Naive thymus-derived CD8-positive, alpha-beta T cell (primary cell): ENCODE measurements at places on chromosomes 1 and 21. TPM values are rescaled to one million over a fixed set of nuclear protein-coding genes. Genes with fewer than 3 reads are reported as not detected.
A peak's percentile ranks its signal among the peaks of the same experiment; 100 is the strongest.

MANEAL gene
- total RNA-seq: 1.0 TPM

- DNase-seq: no peak
Measured at GRCh38 chr21:41316200-41317062, at the start of gene FAM3B. FAM3B (plus strand) TSS chr21:41316801; CDS start chr21:41316880, 79 bp downstream.

GBP7 gene
- total RNA-seq: not detected

GRCh38 chr1:35876988-35877387 is 6.0 kb upstream of the AGO1 start:
- no peak for DNase-seq

SLC9C2 gene
- not detected for total RNA-seq

DNA sequence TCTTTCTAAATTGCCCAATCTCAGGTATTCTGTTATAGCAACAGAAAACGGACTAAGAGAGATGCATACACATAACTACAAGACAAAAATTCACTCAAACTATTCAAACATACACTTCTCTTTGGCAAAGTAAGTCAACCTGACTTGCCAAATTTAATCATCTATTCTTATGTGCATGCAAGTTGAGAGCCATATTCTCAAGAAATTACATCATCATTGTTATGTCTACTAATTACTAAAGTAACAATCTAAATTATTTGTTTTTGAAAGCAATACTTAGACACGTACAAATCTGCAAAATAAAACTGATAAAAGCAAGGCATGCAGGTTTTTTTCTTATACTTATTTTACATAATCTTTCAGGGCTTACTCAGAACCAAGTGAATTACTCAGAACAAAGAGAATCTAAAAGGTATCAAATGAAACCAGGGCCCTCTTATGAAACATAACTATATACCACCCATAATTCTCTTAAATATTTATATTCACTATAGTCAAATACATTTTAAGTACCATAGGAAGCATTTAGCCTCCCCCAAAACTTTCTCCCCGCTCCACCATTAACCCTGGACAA is 62.3 kb downstream of the HLCS start:
- DNase-seq: no peak

DNA sequence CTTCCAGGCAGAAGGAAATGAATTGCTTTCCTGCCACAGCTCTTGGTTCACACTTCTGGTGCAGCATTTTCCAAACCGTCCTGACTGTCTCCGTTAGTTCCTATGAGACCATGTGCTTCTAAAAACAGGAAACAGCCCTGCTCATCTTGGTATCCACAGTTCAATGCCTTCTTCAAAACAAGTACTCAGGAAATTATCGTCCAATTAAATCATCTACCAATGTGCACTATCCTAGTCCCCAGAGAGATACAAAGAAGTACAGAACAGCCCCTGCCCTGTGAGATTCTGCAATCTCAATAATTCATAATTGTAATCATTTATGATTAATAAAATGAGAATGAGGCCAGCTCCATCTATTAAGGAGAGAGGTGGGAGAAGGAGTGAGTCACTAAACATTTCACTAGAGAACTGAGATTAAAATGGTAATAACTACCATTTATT is 11.2 kb downstream of the CLEC20A start:
- no peak for DNase-seq

- DNase-seq: no peak
Measured at GRCh38 chr1:33267468-33268205, 11.3 kb downstream of the ZNF362 start.

GUCA2A gene
- total RNA-seq: not detected

DNA sequence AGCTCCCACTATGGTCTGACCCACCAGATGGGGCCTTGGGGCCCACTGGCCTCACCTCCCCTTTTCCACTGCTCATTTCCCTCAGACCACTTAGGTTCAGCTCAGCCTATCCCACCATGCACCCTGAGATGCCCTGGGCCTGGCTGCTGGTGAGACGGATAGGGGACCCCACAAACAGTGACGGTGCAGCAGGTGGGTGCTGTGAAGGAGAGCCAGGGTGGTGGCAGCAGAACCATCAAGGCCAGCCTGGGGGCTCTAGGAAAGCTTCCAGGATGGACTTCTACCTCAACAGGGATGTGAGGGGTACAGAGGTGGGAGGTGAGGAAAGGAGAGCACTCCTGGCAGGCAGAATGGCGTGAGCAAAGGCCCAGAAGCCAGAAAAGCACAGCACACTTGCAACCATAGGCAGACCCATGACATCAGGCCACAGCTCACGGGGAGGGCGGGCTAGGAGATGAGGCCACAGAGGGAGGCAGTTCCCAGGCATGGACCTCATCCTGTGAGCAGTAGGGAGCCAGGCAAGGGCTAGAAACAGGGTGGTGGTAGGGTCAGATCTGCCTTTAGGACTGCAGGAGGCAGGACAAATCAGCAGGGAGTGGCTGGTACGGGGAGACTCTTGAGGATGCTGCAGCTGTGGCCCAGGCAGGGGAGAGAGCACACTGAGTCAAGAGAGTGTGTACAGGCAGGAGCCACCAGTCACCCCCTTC is 23.1 kb downstream of the CYB5RL start:
- DNase-seq: no peak

- peak; percentile 4 for DNase-seq
Measured at GRCh38 chr1:7942214-7942921, 1.7 kb upstream of the TNFRSF9 start.

- no peak for DNase-seq
Measured at GRCh38 chr1:91729621-91730358, 156.2 kb downstream of the TGFBR3 start.

GRCh38 chr1:30863858-30864604 is 44.5 kb downstream of the SDC3 start:
- DNase-seq: no peak

GRCh38 chr1:72060466-72061245 is 221.7 kb downstream of the NEGR1 start:
- DNase-seq: no peak

LRRC39 gene
- 2.7 TPM for total RNA-seq

TTC22 gene
- 10.8 TPM for total RNA-seq

NCF2 gene
- 0.99 TPM for total RNA-seq

GRCh38 chr1:231417513-231417912 is 4.6 kb downstream of the EGLN1 start:
- DNase-seq: no peak

DNA sequence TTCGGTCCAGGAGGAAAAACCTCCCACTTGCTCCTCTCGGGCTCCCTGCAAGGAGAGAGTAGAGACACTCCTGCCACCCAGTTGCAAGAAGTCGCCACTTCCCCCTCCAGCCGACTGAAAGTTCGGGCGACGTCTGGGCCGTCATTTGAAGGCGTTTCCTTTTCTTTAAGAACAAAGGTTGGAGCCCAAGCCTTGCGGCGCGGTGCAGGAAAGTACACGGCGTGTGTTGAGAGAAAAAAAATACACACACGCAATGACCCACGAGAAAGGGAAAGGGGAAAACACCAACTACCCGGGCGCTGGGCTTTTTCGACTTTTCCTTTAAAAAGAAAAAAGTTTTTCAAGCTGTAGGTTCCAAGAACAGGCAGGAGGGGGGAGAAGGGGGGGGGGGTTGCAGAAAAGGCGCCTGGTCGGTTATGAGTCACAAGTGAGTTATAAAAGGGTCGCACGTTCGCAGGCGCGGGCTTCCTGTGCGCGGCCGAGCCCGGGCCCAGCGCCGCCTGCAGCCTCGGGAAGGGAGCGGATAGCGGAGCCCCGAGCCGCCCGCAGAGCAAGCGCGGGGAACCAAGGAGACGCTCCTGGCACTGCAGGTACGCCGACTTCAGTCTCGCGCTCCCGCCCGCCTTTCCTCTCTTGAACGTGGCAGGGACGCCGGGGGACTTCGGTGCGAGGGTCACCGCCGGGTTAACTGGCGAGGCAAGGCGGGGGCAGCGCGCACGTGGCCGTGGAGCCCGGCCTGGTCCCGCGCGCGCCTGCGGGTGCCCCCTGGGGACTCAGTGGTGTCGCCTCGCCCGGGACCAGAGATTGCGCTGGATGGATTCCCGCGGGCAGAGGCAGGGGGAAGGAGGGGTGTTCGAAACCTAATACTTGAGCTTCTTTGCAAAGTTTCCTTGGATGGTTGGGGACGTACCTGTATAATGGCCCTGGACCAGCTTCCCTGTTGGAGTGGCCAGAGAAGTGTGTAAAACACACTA is 45.3 kb downstream of the MRPL39 start:
- peak; percentile 52 for DNase-seq

- DNase-seq: no peak
Measured at GRCh38 chr21:39961251-39961650, 94.0 kb downstream of the PCP4 start.

GRCh38 chr1:32390904-32391870 is 3.1 kb downstream of the BSDC1 start:
- DNase-seq: no peak

FCGR3A gene
- total RNA-seq: 1.1 TPM

GRCh38 chr1:206722751-206723461 is 38.2 kb downstream of the MAPKAPK2 start:
- no peak for DNase-seq

DNA sequence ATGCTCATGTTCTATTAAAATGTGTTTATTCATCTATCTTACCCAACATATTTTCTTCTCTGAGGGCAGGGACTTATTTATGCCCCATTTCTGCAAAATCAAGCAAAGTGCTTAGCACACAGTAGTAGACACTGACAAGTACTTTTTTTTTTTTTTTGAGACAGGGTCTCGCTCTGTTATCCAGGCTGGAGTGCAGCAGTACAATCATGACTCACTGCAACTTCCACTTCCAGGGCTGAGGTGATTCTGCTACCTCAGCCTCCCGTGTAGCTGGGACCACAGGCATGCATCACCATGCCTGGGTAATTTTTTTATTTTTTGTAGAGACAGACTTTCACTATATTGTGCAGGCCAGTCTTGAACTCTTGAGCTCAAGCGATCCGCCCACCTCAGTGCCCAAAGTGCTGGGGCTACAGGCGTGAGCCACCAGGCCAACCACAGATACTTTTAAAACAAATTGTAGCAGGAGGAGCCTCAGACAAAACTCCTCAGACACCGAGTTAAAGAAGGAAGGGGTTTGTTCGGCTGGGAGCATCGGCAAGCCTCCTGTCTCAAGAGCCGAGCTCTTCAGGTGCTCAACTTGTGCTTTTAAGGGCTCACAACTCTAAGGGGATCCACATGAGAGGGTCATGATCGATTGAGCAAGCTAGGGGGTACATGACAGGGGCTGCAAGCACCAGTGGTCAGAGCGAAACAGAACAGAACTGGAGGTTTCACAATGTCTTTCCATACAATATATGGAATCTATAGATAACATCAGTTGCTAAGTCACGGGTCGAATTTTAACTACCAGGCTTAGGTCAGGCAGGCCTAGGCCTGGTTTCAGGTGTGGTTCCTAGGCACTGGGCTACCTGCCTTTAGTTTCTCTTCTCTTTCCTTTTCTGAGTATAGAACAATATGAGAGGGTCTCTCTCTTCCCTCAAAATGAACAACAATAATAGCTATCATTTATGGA is 5.7 kb upstream of the TMEM167B start:
- DNase-seq: no peak

GRCh38 chr1:207223162-207223561 is 98.3 kb upstream of the CD55 start:
- DNase-seq: no peak

DNA sequence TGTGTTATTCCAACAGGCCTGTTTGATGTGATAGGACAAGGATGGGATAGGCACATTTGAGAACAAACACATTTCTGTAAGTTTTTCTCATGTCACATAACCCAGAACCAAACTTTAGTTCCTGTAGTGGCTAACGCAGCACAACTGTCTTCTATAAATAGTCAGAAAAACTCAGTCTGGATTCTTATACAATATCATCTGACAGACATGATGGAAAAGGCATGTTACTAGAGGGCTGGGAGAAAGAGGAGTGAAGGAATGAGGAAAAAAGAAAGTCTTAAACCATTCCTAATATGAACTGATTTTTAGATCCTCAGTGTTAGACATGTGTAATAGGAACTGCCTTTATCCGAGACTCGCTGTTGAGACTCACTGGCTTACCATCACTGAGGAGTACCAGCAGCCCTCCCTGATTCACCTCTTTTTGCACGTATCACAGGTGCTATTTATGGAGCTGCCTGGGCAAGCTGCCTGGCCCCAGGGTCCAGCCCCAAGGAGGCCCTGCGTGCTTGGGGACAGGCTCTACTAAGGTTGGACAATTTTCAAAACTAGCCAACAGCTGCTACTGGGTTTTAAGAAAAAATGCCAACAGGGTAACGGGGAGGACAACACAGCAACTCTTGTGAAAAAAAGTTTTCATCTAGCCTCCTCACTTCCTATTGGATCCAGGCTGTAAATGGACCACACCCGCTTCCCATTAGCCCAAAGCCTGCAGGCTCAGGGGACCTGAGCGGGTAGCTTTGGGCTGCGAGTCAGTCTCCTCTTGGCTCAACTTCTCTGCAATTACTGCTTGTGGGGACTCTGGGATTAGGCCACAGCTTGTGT is 30.7 kb upstream of the SERBP1 start:
- DNase-seq: no peak

- no peak for DNase-seq
Measured at GRCh38 chr1:62621907-62622306, 24.6 kb downstream of the ANGPTL3 start.

OLFML3 gene
- 0.36 TPM for total RNA-seq

NBPF20 gene
- 3.8 TPM for total RNA-seq

CYP4Z1 gene
- not detected for total RNA-seq

OPTC gene
- not detected for total RNA-seq

KIF26B gene
- 0.16 TPM for total RNA-seq

DNA sequence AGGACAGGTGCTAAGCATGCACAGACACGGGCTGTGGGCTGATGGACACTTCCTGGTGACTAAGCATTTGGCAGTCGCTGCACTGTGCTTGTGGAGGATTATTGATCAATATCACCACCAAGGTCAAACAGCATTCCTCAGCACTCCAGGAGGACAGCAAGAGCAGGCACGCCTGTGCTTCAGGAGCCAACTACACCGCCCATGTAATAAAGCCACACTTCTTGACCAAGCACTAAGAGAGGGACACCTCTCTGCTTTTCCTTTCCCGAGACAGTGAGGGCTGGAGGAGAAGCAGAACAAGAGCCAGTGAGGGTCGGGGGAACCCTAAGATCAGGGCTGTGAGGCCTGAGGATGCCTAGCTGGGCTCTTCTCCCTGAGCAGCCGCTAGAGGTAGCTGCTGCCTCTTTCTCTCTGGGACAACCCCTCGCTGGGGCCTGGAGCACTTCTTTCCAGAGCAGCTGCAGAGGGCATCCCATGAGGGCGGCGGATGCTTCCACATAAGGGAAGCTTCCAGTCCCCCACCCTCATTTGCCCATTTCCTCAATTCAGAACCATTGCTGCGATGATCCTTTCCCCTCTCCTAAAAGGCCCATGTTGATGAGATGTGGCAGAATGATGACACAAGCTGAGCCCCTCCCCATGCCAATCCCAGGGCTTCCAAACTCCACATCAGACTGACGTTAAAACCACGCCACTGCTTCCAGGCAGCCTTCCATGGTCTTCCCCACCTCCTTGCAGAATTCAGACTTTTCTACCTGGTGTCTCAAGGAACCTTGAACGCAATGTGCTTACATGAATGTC is 19.1 kb downstream of the RAB7B start:
- DNase-seq: no peak
